Pancreas (tissue), 10 donors: ENCODE measurements at places on chromosomes 1 and 21.

GRCh38 chr1:236240675-236241074, 41.1 kb downstream of the ERO1B start:
- no peaks in the 10 kb centered on the region for H3K27me3 ChIP-seq
- H3K4me3 ChIP-seq = no peak overlapping the region
- H3K27ac ChIP-seq = no peak overlapping the region
- DNase-seq = no peak
- no peaks in the 10 kb centered on the region for H3K4me1 ChIP-seq
- H3K36me3 ChIP-seq = no peaks in the 10 kb centered on the region

- H3K36me3 ChIP-seq = no peaks in the 10 kb centered on the region
- no peaks in the 10 kb centered on the region for H3K27me3 ChIP-seq
- no peak for DNase-seq
- H3K4me1 ChIP-seq = no peaks in the 10 kb centered on the region
- no peak overlapping the region for H3K4me3 ChIP-seq
Observed at GRCh38 chr1:206021008-206021625, 2.6 kb downstream of the CTSE start.

DNA sequence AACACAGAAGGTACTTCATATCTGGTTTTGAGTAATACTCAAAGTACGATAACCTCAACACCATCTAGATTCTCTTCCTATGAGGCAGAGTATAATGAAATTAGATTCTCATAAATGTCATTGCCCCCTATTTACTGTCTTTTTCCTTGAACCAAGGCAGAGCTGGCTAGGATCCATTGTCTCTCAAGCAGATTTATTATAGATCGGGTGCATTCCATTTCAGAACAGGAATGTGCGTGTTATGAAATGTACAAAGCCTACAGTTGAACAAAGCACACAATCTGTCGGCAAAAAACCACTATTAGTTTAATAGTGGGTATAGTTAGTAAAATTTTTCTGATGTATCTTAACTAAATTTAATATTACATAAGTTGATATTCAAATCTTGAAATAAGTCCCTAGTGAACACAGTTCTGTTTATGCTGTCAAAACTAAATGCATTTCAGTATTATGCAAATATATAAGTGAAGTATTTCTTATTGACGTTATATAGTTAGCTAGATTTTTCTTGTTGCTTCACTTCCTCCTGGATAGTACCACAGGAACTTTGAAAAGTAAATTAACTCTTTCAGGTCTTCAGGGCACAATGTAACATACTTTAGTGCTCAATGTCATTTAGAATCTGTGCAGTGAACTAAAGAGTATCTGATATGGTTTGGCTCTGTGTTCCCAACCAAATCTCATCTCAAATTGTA, 92.1 kb downstream of the DDAH1 start:
- no peak overlapping the region for H3K4me3 ChIP-seq
- peaks cover 36% of the 10 kb centered on the region for H3K4me1 ChIP-seq
- no peaks in the 10 kb centered on the region for H3K36me3 ChIP-seq
- DNase-seq = no peak

DNA sequence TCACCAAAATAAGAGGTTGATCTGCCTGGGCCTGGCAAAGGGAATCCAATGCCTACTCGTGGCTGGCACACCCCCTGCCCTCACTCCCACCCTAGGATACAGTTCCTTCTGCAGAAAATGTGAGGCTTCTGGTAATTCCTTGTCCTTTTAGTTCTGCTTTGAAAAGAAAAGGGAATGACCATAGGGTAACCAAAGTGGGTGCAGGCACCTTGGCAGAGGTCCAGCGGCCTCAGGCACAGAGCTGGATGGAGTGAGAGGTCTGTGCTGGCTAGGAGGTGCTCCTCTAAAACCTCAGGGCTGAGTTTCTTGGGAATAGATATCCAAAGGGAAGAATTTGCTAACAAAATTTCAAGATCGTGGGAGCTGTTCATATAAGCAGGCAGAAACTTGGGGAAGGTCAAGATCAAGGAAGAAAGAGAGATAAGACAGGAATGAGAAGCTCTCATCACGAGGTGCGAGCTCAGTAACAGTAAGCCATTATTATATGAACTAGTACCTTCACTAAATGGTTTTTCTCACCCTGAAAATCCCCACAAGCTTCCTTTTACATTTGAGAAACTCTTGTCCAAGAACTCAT, 293.1 kb upstream of the LYPLAL1 start:
- H3K4me3 ChIP-seq = no peak overlapping the region
- no peaks in the 10 kb centered on the region for H3K4me1 ChIP-seq
- H3K27ac ChIP-seq = no peak overlapping the region
- H3K27me3 ChIP-seq = no peaks in the 10 kb centered on the region

DNA sequence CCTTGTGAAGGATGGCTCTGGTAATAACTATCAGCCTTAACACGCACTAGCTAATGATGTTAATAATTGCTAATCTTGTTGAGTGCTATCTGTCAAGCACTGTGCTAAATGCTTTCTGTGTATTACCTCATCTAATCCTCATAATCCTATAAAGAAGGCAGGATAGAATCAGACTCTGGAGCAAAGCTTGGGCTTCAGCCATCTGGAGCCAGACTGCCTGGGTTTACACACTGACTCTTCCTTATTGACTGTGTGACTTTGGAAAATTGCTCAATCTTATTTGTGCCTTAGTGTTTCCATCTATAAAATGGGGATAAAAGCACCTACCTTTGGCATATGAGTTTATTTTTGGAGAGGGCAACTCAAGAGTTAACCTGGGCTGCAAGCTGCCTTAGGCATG, 216.1 kb downstream of the NUF2 start:
- no peak overlapping the region for H3K27ac ChIP-seq
- no peak overlapping the region for H3K4me3 ChIP-seq
- no peaks in the 10 kb centered on the region for H3K36me3 ChIP-seq
- H3K27me3 ChIP-seq = no peaks in the 10 kb centered on the region

- H3K36me3 ChIP-seq = no peaks in the 10 kb centered on the region
- H3K4me3 ChIP-seq = no peak overlapping the region
- DNase-seq = no peak
Observed at GRCh38 chr1:221832151-221832550, 90.3 kb upstream of the DUSP10 start.

- no peak overlapping the region for H3K27ac ChIP-seq
- no peak overlapping the region for H3K4me3 ChIP-seq
- H3K36me3 ChIP-seq = no peaks in the 10 kb centered on the region
Observed at GRCh38 chr21:42299324-42300044, 15.7 kb downstream of the TFF3 start.

DNA sequence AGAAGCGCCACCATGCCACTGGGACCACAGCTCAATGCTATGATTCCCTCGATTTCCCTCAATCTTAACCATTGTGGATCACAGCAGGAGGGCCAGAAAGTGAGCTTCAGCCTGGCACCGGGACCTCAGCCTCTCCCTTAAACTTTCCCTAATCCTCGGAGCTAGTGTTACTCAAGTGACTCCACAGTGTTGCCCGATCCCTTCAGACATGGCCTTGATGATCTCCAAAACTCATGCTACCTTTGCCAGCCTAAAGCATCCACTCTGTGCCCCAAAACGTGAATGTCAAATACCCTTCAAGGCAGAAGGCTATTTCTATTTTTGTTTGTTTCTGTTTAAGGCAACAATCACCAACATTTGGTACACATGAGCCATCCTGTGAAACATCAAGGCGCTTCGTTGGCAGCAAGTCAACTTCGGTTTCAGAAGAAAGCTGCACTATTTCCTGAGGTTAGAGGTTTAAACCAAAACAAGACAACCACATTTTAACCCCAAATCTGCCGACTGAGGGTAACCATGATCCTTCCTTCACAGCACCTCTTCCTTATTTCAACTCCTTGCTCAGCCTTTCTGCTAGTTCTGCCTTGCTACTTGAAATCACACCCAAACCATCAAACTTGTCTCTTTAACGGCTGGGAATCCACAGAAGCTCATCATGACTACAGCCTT, 94.4 kb upstream of the KRTAP19-8 start:
- no peak overlapping the region for H3K4me3 ChIP-seq
- DNase-seq = no peak
- no peaks in the 10 kb centered on the region for H3K4me1 ChIP-seq
- no peaks in the 10 kb centered on the region for H3K27me3 ChIP-seq

GRCh38 chr1:61743716-61744580, 1.7 kb downstream of the PATJ start:
- peak overlapping the region; percentile 93 for H3K27ac ChIP-seq
- no peaks in the 10 kb centered on the region for H3K36me3 ChIP-seq
- H3K4me3 ChIP-seq = no peak overlapping the region
- H3K27me3 ChIP-seq = no peaks in the 10 kb centered on the region

GRCh38 chr1:246091477-246091876, 415.6 kb downstream of the SMYD3 start:
- no peak for DNase-seq
- H3K36me3 ChIP-seq = no peaks in the 10 kb centered on the region
- no peak overlapping the region for H3K4me3 ChIP-seq
- H3K27me3 ChIP-seq = no peaks in the 10 kb centered on the region
- no peaks in the 10 kb centered on the region for H3K4me1 ChIP-seq
- no peak overlapping the region for H3K27ac ChIP-seq

GRCh38 chr1:166383635-166384346, 217.0 kb upstream of the FAM78B start:
- no peaks in the 10 kb centered on the region for H3K27me3 ChIP-seq
- no peak overlapping the region for H3K4me3 ChIP-seq

DNA sequence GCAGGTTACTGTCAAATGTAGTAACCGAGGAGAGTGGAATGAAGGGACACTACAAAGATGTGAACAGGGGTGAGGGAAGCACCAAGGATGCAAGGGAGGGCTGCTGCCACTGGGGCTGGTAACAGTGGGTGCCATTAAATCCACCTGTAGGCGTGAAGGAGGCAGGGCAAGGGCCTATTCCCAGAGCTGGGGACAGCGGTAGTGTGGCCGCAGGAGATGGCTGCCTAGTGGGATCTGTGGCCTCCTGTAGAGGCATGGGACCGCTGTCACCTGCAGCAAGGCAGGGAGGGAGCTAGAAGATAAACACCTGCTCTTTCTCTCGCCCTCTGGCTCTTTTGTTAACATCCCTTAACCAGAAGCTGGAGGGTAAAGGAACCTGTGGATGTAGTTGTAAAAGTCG, 80.5 kb upstream of the CNIH3 start:
- no peaks in the 10 kb centered on the region for H3K27me3 ChIP-seq
- peak; percentile 76 for DNase-seq
- H3K4me1 ChIP-seq = peaks cover 10% of the 10 kb centered on the region
- H3K4me3 ChIP-seq = no peak overlapping the region
- no peaks in the 10 kb centered on the region for H3K36me3 ChIP-seq
- no peak overlapping the region for H3K27ac ChIP-seq

DNA sequence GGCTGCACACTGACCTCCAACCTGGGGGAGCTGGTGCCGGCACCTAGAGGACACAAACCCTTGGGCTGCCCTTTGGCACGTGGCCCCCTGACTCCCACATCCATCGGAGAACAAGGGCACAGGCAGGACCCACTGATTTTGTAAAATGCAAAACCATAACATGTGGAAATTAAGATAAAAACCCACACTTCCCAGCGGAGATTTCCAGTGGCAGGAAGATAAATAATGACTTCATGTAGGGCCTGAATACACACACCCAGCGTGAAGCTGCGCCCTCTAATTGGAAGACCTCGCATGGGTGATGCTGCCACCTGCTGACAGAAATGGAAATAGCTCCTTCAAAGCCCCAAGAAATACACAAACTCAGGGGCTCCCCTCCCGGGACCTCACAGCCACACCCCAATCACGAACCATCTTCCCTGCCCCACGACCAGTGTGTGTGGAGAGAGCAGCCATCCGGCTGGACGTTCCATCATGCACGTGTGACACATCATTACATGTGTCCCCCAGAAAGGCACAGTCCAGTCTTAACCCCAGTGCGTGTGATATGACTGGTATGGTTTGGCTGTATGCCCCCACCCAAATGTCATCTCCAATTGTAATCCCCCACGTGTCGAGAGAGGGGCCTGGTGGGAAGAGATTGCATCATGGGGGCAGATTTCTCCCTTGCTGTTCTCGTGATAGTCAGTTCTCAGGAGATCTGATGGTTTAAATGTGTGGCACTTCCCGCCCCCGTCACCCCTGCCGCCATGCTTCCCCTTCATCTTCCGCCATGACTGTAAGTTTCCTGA, 5.7 kb upstream of the TPRG1L start:
- peak; percentile 74 for DNase-seq
- no peaks in the 10 kb centered on the region for H3K36me3 ChIP-seq
- no peak overlapping the region for H3K4me3 ChIP-seq

DNA sequence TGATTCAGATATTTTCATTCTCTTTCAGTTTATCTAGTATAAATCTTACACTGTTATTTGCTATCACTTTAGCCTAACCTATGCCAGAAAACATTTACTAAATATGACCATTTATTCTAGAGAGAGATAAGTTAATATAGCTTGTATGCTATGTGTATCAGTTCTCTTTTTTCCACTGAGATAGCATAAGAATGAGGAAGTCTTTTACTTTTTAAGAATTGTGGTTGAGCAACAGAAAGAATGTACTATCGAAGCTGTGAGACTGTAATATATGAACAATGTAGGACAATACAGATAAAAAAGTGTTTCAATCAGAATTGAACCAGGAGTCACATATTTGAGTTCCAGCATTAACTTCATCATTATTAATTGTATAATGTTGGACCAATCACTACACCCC, 479.9 kb upstream of the PLXNA2 start:
- no peaks in the 10 kb centered on the region for H3K4me1 ChIP-seq
- no peak overlapping the region for H3K27ac ChIP-seq
- H3K36me3 ChIP-seq = no peaks in the 10 kb centered on the region
- DNase-seq = no peak
- H3K4me3 ChIP-seq = no peak overlapping the region
- H3K27me3 ChIP-seq = no peaks in the 10 kb centered on the region

DNA sequence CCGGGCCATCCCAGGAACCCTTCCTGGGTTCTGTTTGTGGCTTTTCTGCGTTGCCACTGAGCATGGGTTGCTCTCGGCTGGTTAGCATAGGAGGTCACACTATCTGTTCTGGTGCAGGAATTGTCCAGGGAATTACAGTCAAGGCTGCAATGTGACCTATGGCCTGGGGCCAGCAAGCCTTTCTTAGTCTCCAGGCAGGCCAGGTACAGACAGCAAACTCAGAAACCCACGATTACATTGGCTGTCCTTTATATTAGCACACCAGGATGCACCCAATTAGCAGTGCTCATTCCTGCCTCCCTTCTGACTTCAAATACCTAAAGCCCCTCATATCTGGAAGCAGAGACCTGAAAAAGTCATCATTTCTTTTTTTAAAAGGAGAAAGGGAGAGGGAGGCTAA, 55.2 kb downstream of the CD247 start:
- no peaks in the 10 kb centered on the region for H3K36me3 ChIP-seq
- no peaks in the 10 kb centered on the region for H3K27me3 ChIP-seq
- H3K27ac ChIP-seq = no peak overlapping the region
- H3K4me1 ChIP-seq = no peaks in the 10 kb centered on the region
- no peak for DNase-seq
- H3K4me3 ChIP-seq = no peak overlapping the region

GRCh38 chr1:9871707-9872425, 38.2 kb downstream of the CTNNBIP1 start:
- H3K27me3 ChIP-seq = no peaks in the 10 kb centered on the region
- H3K4me3 ChIP-seq = no peak overlapping the region
- H3K36me3 ChIP-seq = peaks cover 6% of the 10 kb centered on the region
- no peak for DNase-seq
- no peak overlapping the region for H3K27ac ChIP-seq

GRCh38 chr1:222754366-222755139, 17.6 kb downstream of the FAM177B start:
- H3K4me1 ChIP-seq = no peaks in the 10 kb centered on the region
- no peak overlapping the region for H3K4me3 ChIP-seq
- DNase-seq = no peak
- H3K27ac ChIP-seq = no peak overlapping the region
- no peaks in the 10 kb centered on the region for H3K36me3 ChIP-seq
- H3K27me3 ChIP-seq = no peaks in the 10 kb centered on the region
